ENCODE measurements at places on chromosomes 4 and X.

- DNase-seq = no peak
Observed at GRCh38 chr4:71377561-71377960, 38.7 kb downstream of the SLC4A4 start.

DNA sequence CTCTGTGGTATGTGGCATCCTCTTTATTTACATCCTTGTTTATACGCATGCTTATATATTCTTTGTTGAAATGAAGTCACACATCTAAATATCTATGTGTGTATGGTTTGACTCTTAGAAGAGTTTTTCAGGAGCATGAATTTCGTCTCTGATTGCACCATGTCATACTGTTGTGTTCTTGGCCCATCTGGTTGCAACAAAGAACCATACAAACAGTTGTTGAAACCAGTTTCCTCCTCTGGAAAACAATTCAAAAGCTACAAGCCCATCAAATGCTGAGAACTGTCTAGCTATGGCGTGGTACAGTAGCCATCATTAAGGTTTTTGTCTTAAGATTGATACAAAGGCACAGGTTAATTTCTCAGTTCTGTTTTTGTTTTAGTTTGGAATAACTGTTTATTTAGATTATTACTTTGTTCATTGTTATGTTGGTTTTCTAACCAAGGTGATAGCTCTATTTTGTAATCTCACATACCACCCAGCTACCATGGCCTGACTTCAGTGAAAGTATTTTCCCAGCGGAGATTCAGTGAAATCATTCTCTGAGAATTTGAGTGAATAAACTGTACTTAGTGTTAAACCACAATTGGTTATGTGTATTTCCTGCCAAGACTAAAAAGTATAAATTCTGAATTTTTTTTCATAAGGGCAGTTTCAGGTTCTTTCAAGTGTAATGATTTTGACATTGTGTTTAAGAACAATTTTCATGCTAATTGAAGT is 91.0 kb downstream of the ARHGAP24 start:
- no peak for DNase-seq

DNA sequence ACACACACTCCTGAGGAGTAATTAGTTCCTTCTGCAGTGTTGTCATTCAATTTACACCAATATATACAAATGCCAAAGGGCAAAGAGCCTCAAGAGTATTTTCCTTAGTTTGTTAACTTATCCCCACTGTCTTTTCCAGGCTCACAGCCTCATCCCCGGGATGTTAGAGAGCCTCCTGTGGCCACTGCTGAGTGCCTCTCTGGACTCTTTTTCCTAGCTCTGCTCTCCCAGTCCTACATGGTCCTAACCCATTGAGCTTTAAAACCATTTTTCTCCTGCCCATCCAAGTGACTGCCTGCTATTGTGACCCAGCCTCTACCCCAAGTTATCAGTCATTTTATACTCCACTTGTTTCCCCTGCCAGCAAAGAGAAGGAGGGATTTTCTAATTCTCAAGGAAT is 23.5 kb upstream of the TTC29 start:
- no peak for DNase-seq

GRCh38 chr4:129929984-129930383 is 834.0 kb downstream of the C4orf33 start:
- DNase-seq = no peak

DNA sequence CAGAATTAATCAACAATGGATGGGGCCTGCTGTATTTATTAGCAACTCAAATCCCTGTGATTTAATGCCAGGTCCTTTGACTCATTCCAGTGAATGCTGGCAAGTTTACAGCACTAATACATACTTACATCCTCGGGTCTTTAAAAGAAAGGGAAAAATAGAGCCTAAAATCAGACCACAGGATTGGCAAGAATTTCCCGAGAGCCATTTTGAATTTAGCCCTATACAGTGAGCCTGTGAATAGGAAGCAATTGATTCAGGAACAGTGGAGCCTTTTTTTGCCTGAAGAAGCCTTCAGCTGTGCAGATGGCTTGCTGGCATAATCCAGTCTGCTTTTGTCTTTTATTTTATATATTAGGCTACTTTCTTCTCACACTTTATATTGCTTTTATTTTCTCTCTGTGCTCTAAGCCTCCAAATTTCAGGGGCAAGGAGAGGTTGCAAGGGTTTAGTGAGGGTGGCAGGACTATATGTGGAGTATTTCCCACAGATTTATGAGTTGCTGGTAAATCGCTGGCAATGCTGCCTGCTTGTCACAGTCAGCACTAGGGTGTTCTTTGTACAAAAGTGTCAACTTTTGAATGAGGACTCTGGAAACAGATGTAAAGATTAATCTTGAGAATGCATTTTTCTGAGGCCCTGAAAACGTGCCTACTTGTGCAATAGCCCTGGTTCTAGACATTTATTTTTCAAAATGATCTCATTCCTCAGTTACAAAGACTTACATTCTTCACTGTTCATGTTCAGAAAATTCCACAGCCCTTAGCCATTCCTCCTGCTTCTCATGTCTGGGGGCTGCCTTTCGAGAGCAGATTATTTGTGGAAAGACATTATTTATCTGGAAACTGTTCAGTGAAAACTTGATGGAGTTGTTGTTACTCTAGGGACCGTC is 303.5 kb downstream of the SPRY1 start:
- no peak for DNase-seq

GRCh38 chr4:15742637-15743036 is 35.5 kb upstream of the CD38 start:
- DNase-seq = no peak

DNA sequence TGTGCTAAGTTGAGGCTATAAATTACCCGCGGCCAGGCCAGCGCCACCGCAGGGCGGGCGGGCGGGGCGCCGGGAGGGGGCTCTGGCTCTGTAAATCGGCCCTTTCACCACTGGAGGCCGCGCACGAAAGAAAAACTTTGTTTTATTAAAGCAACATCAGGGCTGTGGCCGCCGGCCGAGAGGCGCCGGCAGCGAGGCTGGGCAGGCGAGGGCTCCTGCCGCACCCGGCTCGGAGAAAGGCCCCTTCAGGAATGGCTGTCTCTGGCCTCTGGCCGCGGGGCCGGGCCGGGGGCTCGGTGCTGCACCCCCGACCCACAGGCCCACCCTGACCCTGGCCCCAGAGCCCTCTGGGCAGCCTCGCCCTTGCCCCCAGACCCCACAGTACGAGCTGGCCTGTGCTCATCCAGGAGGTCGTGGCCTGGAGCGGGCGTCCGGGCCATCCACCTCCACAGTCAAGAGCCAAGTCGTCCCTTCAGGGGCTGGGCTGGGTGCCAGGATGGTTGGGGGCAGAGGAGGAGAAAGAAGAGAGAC is 29.5 kb upstream of the FGFR3 start:
- no peak for DNase-seq

DNA sequence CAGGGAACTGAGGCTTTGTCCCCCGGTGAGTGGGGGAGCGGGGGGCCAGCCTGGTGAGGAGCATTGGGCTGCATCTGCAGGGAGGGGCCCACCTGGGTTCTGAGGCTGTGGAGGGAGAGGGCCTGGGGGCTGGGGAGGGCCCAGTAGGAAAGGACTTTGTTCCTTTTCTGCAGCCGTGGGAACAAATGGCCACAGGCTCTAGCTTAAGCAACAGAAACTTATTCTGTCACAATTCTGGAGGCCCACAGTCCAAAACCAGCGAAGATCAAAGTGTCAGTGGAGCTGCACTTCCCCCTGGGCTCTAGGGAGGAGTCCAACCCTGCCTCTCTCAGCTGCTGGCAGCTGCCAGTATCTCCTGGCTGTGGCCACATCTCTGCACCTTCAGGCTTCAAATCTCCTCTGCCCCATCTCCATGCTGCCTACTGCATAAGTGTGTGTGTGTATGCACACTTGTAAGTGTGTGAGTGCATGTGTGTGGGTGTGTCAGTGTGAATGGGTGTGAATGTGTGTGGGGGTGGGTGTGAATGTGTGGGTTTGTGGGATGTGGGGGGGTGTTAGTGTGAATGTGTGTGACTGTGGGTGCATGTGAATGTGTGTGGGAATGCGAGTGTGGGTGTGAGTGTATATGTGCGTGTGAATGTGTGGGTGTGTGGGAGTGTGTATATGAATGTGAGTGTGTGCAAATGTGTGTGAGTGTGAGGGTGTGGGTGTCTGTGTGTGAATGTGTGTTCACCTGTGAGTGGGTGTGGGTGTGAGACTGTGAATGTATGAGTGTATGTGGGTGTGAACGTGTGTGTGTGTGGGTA is 204.5 kb upstream of the PSAPL1 start:
- DNase-seq = no peak

DNA sequence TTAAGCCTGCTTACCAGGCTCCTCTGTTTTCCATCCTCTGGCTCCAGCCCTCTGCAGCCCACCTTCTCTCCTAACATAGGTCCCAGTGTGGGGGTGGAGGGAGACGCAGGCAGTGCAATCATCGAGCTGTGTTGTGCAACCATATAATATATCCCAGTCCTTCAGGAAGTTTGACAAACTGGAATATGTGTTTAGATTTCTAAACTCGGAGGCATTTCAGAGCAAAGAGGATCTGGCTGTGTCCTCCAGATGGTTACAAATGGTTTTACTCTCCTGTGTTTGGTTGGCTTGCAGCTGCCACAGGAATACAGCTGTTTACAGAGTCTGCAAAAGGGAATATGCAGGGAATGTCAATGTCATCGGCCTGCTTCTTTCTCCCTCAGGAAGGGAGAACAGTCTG is 195.3 kb upstream of the LNX1 start:
- DNase-seq = no peak

- DNase-seq = no peak
Observed at GRCh38 chr4:73814679-73815078, 21.8 kb upstream of the CXCL6 start.

DNA sequence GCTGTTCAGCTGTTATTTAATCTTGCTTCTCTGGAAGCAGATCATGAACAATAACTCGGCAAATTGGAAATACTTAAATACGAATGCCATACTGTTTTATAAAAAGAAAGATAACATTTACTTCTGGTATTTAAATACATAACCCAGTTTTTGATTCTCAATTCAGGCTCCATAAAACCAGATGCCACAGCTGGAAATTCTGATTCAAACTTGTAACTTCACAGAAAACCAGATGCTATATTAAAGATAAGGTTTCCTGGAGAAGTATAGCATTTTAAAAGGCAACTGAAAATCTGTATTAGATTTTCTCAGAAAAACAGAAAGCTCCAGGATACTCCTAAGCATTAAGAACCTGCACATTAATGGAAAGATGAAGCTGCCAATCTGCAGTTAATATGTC is 40.2 kb downstream of the STX18 start:
- no peak for DNase-seq

- DNase-seq = no peak
Observed at GRCh38 chr4:121786221-121786620, 14.9 kb upstream of the EXOSC9 start.

GRCh38 chr4:151672996-151673395 is 87.8 kb downstream of the GATB start:
- no peak for DNase-seq

DNA sequence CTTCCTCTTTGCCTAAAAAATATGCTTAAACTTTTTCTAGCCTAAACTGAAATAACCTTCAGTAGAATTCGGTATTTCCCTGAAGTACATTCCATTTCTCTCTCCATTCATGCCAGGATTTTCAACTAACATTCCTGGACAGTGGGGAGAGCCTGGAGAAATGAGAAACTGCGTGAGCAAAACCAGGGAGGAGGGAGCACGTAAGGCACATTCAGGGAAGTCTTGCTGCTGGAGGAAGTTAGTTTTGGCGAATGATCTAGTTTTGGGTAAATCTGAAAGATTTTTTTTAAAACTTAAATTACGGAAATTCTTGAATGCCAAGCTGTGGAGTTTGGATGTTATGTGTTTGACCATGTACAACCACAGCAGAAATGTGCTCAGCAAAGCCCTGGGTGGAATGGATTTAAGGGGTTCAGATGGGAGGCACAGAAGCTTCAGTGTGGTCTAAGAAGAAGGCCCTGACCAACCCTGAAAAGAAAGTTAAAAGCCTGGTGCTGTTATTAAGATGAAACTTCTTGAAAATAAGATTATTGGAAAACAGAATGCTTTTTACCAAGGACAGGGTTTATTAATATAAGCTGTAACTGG is 347.8 kb downstream of the ANK2 start:
- DNase-seq = no peak

DNA sequence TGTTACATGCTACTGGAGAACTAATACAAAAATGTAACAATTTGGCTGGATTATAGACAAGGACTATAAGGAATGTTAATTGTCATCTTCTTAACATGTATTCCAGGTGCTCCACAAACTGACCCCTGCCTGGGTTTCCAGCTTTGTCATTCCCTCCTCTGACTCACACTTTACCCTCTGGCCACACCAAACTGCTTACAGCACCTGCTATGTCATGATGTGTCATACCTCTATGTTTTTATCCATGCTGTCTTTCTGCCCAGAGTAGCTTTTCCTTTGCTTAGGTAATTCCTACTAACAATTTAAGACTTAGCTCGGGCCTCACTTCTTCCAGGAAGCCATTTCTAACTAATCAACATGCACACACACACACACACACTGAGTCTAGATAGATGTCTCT is 14.0 kb upstream of the SHROOM4 start:
- DNase-seq = no peak

GRCh38 chrX:3299636-3300035 is 46.8 kb downstream of the MXRA5 start:
- DNase-seq = no peak

- no peak for DNase-seq
Observed at GRCh38 chr4:67928546-67928945, 34.7 kb downstream of the TMPRSS11A start.

- DNase-seq = no peak
Observed at GRCh38 chr4:101200561-101200960, 146.8 kb downstream of the PPP3CA start.

GRCh38 chr4:182338746-182339145 is 95.5 kb downstream of the TENM3 start:
- DNase-seq = no peak

GRCh38 chr4:37471971-37472370 is 214.2 kb downstream of the RELL1 start:
- no peak for DNase-seq
